ENCODE measurements at places on chromosomes 3 and 15.

GRCh38 chr3:98560911-98561310 lies 29.1 kb downstream of the GPR15 start:
- no peak for DNase-seq

DNA sequence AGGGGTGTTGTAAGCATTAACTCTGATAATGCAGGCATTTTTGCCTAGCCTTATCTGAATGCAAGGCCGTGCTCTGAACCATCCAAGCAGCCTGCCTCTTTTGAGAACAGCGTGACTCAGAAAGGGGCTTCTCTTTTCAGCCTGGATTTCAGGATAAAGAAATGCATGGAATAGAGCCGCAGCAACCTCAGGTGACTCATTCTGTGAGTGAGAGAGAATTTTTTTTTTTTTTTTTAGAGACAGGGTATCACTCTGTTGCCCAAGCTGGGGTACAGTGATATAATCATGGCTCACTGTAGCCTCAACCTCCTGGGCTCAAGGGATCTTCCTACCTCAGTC lies 20.6 kb upstream of the PDE8A start:
- no peak for DNase-seq

DNA sequence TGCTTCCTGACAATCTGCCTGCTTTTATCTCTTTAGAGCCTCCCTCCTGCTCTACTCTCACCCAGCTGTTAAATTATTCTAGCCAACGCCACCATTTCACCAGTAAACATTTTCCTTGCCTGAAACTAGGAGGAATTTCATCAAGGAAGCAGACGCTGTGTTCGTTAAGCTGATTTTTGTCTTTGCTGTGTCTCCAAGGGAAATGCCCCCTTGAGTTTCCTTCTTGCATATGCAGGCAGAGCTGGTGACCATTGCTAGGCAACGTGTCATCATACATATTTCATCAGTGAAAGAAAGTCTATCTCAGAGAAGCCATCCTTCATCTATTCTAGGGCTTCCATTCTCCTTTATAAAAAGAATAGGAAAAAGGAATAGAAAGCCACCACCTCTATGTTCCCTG lies 87.0 kb upstream of the ST8SIA2 start:
- DNase-seq, result no peak

DNA sequence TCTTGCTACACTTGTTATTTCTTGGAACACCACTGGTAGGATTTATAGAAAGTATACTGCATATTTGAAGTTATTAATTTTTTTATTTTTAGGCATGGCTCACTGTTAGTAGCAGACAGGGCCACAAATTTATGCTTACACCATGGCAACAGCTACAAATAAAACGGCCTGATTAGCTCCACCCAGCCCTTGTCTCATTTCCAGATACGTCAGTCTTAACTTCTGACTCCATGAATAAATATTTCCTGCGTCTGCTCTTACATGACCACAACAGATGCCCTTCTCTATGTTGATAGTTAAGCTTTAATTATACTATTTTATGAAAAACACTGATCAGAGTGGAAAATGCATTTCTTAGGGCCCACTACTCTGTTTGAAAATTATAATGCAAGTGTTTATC lies 62.3 kb upstream of the CPOX start:
- DNase-seq, result no peak

GRCh38 chr3:130857336-130858026 lies 36.4 kb upstream of the ATP2C1 start:
- DNase-seq, result no peak

All from T-helper 1 cell (primary cell).